G401 (cell line): ENCODE measurements at places on chromosomes 5 and 9. TPM values are rescaled to one million over a fixed set of nuclear protein-coding genes. Genes with fewer than 3 reads are reported as not detected.

PCDHB5 gene
- not detected in 2 replicates for total RNA-seq

PCDHB3 gene
- total RNA-seq = 0.92 and 2.4 TPM in 2 replicates

DNA sequence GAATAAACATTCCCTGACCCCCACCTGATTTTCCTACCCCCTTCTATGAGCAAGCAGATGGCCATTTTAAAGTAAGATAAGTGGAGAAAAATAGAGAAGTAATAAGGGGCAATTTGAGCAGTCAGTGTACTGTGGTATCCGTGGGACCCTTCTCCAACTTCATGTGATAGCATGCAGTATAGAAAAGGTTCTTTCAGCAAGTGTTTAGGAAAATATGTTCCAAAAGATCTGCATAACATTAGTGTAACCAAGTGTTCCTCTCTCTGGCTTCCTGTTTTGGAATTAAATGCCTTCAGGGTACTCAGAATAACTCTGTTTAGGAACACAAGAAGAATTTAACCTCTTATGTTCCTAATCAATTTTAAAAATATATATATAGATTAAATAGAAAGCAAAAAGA, 134.9 kb downstream of the ATG10 start:
- DNase-seq = peak; percentile 46

DNA sequence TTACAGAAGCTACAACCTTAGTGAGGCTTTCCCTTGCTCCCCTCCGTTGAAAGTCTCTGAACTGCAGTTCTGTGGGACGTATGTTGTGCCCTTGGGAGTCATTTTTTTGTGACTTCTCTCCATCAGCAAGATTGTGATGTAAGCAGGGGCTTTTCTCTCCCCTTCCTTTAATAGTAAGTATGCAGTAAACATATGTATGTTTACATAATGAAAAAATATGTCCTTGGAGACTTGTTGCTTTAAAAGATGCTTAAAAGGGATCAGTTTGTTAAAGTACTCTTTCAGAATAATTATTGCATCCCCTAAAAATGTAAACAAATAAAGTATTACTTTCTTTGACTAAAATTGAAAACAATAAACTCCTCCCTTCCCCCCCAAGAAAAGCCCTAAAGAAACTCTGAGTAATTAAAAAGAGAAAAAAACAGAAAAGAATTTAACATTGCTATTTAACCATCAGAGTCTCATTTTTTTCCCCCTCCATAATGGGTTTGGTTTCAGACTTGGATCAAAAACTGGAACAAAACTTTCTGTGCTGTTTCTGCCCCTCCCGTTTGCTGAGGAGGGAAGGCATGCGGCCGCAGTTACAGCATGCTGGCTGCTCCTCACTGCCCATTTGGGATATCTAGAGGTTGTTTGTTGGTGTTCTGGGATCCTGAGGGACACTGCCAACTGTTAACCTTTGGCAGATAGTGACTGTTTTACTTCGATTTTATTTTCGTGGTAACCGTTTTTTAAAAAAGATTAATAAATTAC, 40.2 kb downstream of the TRIO start:
- DNase-seq = peak; percentile 35
